ENCODE measurements at places on chromosomes 3 and 15.

- no peak for DNase-seq
Observed at GRCh38 chr3:420584-420983, 224.0 kb downstream of the CHL1 start.

DNA sequence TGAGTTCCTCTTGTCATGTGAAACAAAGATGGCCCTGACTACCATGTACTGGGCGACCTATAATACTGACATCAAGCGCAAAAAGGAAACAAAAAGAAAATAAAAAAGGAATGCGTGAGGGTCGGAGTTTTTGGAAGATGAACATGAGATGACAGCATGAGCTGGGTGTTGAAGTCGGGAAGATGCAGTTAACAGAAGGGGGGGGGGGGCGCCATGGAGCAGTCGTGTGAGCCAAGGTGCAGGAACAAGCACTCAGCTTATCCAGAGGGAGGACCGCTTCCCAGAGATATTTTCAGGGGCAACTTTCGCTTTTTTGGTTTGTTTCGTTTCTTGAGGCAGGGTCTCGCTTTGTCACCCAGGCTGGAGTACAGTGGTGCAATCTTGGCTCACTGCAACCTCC is 110.2 kb downstream of the RORA start:
- no peak for DNase-seq

- no peak for DNase-seq
Observed at GRCh38 chr15:42504631-42505030, 9.2 kb downstream of the SNAP23 start.

GRCh38 chr15:68819495-68820294 is 1.0 kb downstream of the ANP32A start:
- peak; percentile 65 for DNase-seq

DNA sequence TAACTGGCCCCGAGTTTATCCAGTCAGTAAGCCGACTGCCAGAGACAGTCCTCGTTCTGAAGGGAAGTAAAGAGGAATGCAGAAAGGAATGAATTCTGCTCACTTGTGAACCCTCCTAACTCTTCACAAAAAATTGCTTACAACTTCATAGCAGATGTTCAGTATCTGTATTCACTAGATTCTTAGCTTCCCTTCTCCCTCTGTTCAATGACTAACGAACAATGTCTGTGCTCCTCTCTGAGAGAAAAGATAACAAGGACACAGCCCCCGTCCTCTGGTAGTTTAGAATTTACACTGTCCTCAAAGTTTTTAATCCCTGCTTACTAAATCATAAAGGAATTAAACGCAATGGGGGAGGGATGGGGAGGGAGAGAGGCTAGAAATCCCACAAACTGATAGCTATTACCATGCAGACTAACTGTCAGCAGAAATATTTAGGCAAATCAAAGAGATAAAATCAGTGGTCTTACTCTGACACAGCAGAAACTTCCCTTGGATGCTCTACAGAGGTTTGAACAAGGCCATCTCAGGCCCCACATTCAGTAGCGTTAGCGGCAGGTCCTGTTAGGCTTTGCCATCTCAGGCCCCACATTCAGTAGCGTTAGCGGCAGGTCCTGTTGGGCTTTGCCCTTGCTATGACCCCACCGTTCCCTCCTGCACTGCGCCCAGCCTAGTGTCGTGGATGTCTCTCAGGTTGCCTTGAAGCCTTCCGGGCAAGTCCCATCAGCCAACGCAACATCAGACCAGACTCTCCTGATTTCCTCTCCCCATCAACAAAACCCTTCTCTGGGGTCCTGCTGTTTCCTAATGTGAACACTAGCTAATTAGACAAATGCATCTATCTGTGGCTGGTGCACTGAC is 23.4 kb downstream of the NRROS start:
- DNase-seq: peak; percentile 45

GRCh38 chr15:38049891-38050290 is 115.5 kb downstream of the TMCO5A start:
- DNase-seq: no peak

DNA sequence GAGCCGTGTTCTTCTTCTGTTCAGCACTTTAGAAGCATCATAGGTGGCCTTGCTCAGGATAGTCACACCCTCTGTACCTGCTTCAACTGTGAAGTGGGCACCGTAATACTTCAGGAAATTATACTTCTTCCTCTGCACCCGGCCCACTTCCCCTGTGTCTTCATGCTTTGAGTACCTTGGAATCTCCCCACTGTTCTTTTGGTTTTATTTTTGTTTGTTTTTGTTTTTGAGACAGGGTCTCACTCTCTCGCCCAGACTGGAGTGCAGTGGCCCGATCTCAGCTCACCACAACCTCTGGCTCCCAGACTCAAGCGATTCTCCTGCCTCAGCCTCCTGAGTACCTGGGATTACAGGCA is 1.7 kb downstream of the P2RY14 start:
- DNase-seq: no peak

GRCh38 chr3:181791056-181791955 is 79.6 kb downstream of the SOX2 start:
- DNase-seq: peak; percentile 41

GRCh38 chr3:9278498-9278897 is 29.1 kb upstream of the SRGAP3 start:
- no peak for DNase-seq
